ENCODE measurements at places on chromosomes 7 and 10.

DNA sequence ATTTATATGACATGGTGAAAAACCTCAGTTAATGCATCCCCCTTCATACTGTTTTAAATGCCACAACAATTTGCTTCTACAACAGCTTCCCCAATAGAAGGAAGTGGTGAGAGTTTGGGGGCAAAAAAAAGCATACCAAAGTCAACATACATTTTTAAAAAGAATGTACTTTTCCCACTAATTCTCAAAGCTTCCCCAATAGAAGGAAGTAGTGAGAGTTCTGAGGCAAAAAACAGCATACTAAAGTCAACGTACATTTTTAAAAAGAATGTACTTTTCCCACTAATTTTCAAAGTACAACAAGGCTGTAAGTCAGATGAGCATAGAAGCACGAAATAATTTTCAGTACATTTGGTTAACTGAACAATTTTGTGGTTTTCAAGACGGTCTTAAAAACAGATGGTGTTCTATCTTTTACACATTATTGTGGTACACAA lies 24.0 kb downstream of the WASL start:
- no peak for DNase-seq

- no peak for DNase-seq
Observed at GRCh38 chr10:46033602-46034011, 3.2 kb upstream of the NCOA4 start.

GRCh38 chr10:94223702-94224370 lies 138.9 kb downstream of the NOC3L start:
- DNase-seq: no peak

DNA sequence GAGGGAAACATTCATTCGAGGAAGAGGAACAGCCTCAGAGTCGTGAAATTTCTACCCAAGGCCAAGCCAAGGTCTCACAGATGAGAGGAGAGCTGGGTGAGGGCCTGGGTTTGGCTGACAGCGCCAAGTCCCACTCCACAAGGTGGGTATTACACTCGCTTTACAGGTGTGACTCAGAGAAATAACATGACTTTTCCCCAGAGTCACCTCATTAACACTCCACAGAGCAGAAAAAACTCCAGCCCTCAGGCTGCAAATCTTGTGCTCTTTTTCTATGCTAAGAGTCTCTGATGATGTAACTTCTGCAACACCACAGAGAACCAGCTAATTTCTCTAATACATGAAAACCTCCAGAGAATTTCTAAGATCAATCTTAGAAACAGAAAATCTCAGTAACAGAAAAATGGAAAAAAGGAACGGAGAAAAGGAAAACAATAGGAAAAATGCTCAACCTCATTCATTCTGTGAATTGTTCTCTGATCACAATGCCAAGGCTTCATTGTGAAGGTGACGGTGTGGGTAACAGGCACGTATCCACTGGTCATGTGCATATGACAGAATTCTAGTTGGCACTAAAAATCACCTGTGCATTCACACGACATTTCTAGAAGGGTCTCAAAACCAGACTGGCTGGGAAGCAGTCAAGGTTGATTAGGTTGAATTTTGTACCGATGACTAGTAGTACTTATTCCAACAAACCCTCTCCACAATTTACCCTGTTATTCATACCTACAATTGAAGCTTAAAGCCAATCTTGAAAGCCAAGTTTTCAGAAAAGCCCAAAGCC lies 20.3 kb downstream of the YWHAG start:
- no peak for DNase-seq

DNA sequence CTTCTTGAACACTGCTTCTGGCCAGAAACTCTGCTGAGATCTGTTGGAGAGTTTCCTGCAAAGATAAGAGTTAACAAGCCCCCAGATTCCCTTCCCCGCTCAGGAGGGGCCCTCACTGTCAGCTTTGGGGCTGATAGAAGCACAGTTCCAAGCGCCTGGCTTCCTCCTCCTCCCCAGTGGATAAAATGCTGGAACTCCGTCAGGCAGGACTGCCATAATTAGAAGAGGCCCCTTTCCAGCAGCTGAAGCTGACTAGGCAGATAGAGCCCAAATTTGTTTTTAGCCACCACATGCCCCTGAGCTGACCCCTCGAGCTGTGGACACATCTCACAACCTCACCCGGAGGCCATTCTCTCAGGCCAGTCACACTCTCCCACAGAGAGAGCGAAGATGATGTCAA lies 89.4 kb downstream of the TBXAS1 start:
- DNase-seq: no peak

GRCh38 chr7:67564959-67565358 lies 568.3 kb downstream of the TYW1 start:
- DNase-seq: no peak

DNA sequence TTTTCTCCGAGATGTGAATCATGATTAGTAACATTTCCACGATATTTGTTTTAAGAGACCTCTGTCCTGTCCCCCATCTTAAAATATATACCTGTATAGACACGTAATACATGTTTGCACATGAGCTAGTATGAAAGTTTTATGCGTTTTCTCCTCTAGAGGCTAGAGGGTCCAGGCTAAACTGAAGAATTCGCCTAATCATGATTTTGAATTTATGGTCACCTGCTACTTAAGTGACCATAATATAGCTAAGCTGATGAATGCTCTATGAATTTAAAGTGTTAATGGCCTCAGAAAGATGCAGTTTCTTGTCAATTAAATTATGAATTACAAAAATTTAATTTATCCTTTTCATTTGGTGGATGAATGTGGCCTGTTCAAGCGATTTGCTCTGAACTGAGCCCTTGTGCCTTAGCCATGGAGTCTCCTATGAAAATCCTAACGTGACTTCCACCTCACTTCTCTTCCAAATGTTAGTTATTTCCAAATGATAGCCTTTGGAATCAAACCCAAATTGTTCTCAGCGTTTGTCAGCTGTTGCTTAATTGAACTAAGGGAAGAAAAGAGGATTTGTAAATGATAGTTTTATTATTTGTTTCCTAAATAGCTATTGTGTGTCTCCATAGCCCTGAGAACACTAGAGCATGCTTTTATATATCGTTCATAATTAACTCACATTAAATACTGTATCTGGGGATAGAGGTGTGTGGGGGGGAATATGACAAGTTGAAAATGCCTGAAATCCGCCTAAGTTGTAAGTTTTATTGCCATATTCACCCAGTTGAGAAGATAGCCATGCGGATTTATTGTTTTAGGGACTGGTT lies 2.3 kb downstream of the CELF2 start:
- no peak for DNase-seq

- no peak for DNase-seq
Observed at GRCh38 chr10:84329986-84330651, 1.7 kb downstream of the CCSER2 start.

DNA sequence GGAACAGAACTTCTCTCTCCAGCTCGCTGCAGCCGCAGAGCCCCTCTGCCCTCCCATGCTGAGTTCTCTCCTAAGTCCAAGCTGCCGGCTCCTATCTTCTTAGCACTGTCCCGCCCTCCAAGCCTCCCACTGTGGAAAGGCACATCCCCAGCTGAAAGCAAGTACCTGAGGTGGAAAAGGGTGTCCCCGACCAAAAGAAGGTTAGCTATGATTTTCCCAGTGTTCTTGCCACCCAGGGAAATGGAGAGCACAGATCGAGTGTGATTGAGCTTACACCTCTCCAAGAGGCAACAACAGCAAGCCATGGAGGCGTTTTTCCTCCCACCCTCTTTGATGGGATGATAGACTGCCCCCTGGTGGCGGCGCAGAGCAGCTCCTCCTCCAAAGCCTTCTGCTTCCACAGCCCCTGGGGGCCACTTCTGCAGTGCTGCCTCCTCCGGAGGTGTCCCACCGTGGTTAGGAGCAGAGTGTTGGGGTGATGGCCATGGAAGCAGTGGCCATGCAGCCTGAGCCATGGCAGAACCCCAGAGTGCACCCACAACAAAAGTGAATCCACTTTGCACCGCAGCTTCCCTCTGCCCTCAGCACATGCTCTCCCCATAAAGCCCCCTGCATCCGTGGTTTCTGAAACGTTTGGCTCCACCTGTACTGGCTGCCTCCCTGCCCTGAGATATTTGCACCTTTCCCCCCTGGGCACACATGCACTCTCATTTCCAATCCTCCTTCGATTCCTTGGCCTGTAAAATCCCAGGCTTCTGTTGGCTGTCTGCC lies 143.1 kb upstream of the STK17A start:
- DNase-seq: peak; percentile 59

DNA sequence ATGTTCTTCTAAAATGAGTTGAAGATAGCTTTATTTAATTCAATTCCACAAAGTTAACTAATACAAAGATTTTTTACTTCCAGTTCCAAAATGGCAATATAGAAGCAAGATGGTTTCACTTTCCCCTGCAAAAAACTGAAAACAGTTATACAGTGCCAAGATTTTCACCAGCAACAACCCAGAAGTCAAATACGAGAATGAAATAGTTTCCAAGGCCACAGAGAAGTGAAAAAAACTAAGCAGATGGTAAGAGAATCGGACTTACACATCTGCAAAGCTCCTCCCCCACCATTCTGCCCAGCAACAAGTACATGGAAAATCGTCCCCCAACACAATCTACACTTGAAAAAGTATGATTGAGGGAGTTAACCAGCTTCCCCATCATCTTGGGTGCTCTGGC lies 30.3 kb upstream of the KEL start:
- DNase-seq: no peak

GRCh38 chr10:116307455-116307854 lies 16.8 kb upstream of the CCDC172 start:
- DNase-seq: no peak

GRCh38 chr7:156307193-156307592 lies 333.4 kb upstream of the RNF32 start:
- no peak for DNase-seq

GRCh38 chr10:13617116-13617515 lies 30.4 kb downstream of the PRPF18 start:
- DNase-seq: no peak

DNA sequence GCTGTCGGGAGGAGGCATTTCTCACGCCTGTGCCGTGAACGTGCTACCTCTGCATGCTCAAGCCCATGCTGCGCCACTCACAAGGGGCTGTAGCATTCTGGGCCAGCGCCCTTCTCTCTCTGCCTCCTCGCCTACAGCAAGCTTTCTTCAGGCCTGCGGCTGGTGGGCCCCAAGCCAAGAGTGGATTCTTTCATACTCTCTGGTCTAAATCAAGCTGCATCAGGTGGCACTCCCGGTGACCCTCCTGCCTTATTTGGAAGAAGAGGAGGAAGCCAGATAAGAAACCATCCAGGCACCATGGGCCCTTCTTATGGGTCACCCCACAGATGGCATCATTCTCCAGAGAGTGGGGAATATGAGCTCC lies 86.7 kb upstream of the DUSP5 start:
- no peak for DNase-seq

GRCh38 chr10:14598809-14599764 lies 175.6 kb downstream of the FAM107B start:
- no peak for DNase-seq

- DNase-seq: no peak
Observed at GRCh38 chr10:72010234-72010973, 46.2 kb downstream of the CHST3 start.

DNA sequence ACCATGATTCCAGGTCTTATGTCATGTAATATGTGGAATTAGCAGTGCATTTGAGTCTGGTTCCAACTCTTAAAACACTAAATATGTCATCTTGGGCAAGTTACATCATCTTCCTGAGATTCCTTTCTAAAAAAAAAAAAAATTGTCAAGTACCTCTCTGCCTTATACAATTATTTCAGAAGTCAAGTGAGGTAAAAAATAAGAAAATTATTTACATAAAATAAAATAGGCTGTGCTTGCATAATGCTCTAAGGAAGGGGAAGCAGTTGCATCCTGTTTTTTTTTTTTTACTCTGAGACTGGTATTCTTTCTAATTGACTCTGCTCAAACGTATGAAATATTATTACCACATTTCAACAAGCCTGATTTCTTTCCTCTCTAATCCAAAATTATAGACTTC lies 55.1 kb upstream of the SEMA3A start:
- no peak for DNase-seq

GRCh38 chr7:34530259-34530658 lies 127.8 kb upstream of the NPSR1 start:
- DNase-seq: no peak

GRCh38 chr7:113030489-113030888 lies 56.1 kb downstream of the GPR85 start:
- no peak for DNase-seq

Data from stimulated activated CD4-positive, alpha-beta T cell treated with anti-CD3 and anti-CD28 coated beads, Interleukin-4, amount 100 ng/mL, for 24 hours (primary cell).